ENCODE measurements at places on chromosomes 2 and 18.

DNA sequence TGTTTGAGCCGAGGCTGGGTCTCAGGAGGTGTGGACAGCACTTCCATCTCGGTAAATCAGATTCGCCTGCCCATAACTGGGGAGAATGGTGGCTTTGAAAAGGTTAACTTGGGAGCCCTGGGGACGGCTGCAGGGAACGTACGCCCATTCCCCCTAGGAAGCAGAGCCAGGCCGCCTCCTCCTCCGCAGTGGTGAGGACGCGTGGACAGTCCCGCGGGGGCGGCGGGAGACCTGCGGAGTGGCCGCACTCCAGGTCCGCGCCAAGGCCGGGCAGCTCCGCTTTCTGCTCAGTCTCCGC lies 845 bp upstream of the MYCN start:
- peak; percentile 60 for DNase-seq

- no peak for DNase-seq
Observed at GRCh38 chr18:74512321-74513053, 16.3 kb downstream of the CNDP2 start.

- no peak for DNase-seq
Observed at GRCh38 chr2:117949806-117950205, 64.1 kb downstream of the CCDC93 start.

DNA sequence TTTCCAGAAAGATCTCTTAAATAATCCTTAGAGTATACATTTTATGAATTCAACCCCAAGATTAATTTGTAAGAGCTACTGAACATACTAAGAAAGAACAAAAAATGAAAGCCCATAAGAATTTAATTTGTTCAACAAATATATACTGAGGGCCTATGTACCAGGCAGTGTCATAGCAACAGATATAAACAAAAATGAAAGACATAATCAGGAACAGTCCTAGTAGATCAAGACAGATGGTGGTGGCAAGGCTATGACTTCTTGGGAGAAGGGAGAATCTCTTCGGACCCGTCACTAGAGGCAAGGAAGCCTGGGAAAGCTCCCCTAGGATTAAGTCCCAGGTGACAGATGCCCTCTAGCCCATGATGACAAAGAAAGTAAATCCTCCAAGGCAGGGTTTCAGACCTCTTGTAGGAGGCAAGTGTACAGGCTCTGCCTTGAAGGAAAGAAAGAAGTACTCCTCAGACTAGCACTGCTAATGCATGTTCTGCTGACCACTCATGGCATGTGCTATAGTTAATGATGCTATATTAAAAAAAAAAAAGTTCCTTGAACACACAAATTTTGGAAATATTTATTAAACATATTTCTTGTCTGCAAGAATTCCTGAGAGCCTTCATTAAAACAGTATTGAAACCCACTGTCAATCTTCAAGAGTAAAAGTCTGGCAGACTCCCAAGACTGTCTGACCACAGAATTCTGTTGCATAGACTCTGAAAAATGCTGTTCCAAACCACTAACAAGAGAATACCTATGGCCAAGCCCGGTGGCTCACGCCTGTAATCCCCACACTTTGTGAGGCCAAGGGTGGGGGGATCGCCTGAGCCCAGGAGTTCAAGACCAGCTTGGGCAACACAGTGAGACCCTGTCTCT lies 31.5 kb downstream of the NOL10 start:
- no peak for DNase-seq

DNA sequence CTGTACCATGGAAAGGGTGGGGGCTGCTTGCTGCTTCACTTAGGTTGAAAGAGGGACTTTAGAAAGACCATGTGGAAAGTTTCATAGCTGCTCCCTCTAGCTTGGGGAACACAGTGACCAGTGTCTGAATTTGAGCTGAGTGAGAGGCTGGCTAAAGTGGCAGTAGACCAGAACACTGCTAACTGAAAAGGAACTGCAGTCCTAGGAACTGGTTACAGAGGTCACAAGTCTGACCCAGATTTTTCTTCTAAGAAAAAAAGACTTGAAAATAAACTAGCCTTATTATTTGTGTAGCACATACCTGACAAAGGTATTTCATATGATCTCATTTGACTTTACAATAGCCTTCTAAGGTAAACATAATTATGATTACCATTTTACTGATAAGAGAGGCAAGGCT lies 153.6 kb downstream of the FSHR start:
- no peak for DNase-seq

- DNase-seq = peak; percentile 50
Observed at GRCh38 chr2:230124757-230125431, 56.2 kb upstream of the SLC16A14 start.

DNA sequence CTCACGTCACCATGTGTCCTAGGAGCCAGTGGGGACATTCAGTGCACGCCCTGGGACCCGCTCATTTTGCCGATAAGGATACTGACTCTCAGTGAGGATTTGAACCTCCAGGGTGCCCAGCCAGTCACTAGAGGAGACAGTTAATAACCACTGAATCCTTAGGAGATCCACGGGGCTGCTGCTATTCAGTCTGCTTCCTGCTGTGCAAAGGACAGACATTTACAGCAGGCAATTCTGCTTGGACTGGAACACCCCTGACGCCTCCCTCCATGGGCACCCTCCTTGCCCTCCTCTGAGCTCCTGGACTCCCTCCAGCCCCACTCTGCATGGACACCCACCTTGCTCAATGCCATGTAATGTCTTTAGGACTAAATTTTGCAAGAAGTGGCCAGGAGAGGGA lies 265.5 kb downstream of the EIPR1 start:
- no peak for DNase-seq

DNA sequence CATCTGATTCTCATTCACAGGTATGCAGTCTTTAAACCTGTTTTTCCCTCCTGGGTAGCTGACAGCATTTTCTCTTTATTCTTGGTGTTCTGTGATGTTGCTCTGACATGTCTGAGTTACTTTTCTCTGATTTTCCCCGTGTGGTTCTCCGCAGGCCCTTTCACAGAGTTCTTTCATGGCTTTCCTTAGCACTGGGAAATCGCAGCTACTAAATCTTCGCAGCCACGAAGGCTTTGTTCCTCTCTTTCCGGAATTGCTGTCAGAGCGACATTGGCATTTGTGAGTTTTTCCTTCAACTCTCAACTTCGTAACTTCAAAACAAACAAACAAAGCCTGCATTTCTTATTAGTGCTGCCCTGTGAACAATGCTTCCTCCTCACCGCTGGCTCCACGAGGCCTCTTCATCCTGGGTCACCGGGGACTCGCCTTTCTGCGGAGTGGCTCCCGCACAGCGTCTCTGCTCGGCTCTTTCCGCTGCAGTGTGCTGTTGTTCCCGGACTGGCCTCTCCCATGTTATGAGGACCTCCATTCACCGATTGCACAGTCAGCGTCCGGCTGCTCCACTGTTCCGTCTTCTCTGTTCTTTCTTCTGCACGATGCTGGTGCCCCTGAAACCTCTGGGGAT lies 16.1 kb downstream of the COLEC11 start:
- DNase-seq = no peak

DNA sequence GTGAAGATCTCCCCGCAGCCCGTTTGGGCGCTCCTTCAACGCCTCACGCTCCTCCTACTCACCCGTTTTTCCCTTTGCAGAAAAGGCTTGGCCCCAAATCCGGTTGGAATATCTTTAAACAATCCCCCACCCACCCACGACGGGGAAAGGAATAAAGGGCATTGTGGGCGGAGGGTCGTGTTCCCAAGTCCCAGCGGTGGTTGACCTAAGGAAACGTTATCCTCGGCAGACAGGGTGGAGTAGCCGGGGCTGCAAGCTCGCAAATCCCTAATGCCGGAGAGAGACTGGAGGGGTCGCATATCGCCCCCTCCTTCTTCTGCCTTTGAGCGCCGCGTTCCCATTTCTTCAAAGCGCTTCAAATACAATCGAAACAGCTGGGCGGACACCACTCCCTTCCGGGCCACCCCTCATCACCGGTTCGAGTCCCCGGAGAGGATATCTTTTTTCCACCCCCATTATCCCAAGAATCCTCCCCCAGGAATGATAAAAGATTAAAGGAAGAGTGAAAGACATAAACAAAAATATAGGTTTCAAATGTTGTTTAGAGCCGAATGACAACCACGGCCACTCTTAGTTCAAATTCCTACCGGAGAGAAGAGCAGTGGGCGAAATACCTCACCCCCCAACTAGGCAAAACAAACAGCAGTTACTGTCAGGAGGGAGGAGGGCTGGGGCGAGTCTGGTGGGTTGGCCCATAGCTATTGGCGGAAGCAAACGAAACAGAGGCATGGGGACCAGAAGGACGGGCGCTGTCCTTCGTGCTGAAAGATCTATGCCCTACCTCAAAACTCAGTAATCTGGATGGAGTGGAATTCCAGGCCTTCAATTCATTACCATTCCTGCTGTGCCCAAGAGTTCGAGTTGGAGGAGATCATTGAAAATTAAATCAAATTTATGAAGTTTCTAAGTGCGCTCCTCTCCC lies 2.8 kb upstream of the GAD1 start:
- DNase-seq = peak; percentile 21

- DNase-seq = no peak
Observed at GRCh38 chr2:197425550-197425949, 9.3 kb downstream of the SF3B1 start.

GRCh38 chr2:126893606-126894005 lies 5.1 kb upstream of the TEX51 start:
- no peak for DNase-seq

- DNase-seq = no peak
Observed at GRCh38 chr2:217740756-217741155, 262.0 kb downstream of the TNS1 start.
